ENCODE measurements at places on chromosomes 4 and X.

DNA sequence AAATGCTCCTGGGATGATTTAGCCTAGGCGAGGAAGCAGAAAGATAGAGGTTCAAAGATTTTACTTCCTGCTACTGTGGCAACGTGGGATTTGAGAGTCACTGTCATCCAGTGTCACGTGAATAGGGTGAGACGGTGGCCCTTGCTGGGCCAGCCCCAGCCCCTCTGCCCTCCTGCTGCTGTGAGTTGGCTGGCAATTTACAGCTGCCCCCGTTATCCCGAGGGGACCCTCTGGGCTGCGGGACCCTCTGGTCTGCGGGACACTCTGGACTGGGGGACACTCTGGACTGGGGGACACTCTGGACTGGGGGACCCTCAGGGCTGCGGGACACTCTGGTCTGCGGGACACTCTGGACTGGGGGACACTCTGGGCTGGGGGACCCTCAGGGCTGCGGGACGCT, 765.4 kb downstream of the TRIML1 start:
- DNase-seq, result no peak

- no peak for DNase-seq
Measured at GRCh38 chr4:160563552-160564282, 1460.8 kb downstream of the RAPGEF2 start.

GRCh38 chrX:49058794-49059193, at the start of gene CCDC120:
Gene CCDC120, plus strand, starts transcription at chrX:49058999. Its CDS starts 3,043 bp downstream, at chrX:49062042.
- DNase-seq, result no peak

DNA sequence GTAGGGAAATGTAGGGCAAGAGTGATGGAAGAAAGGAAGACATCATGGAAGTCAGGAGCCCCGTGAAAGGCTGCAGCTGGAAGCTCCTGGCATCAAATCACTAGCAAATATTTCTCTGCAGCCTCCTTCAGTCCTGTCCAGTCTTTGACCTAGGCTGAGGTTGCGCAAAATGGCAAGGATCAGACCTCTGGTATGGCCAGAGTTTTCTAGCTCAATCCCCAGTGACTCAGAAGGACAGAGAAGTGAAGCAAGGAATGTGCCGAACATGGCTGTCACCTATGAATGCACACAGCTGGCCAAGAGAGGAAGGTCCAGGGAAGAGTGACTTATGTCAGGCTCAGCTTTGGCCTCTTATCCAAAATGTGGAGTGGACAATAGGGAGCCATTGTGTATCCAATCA, 71.1 kb upstream of the PHOX2B start:
- no peak for DNase-seq

DNA sequence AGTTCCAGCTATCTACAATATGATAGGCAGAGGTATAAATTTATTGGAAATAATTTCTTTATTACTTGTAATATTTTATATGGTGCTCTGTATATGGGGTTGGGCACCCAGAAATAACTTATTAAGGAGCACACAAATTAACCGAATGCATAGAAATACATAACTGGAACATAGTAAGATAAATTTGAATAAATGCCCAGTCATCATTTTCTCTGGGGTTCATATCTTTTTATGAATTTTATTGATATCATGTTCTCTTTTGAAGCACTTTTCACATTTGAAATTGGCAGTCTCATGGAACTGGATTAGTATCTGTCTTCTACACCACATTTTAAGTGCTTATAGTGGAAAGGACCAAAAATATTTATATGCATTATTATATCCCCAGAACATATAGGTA, 122.0 kb downstream of the PCDH7 start:
- DNase-seq, result no peak

- no peak for DNase-seq
Measured at GRCh38 chr4:26242451-26242850, 78.4 kb upstream of the RBPJ start.

- DNase-seq, result no peak
Measured at GRCh38 chr4:42489095-42489494, 91.8 kb downstream of the SHISA3 start.

DNA sequence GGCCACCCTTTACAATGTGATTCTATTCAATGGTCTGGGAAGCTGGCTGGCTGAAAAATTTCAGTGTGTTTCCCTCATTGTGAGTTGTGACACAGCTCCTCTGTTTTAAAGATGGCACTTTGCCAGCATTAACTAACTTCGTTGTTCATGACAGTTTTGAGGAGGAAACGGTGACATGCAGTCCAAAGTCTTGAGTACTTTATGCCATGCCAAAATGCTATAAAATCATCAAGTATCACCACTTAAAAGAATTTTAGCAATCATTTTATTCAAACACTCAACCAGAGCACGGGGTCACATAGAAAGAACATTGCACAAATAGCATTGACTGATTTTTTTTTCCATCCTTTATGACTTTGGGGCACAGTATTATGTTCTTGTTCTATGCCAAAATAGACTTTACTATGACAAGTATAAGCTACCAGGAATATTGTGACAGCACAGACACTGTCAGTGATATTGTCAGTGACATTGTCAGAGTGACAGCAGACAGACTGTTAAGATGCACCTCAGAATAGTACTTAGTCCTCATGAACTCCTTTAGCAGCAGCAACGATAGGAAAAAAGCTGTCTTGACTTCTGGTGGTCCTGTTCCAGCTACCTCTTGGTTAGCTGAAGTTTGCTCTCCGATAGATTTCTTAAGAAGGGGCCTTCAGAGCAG, 46.7 kb downstream of the CXCL13 start:
- no peak for DNase-seq

DNA sequence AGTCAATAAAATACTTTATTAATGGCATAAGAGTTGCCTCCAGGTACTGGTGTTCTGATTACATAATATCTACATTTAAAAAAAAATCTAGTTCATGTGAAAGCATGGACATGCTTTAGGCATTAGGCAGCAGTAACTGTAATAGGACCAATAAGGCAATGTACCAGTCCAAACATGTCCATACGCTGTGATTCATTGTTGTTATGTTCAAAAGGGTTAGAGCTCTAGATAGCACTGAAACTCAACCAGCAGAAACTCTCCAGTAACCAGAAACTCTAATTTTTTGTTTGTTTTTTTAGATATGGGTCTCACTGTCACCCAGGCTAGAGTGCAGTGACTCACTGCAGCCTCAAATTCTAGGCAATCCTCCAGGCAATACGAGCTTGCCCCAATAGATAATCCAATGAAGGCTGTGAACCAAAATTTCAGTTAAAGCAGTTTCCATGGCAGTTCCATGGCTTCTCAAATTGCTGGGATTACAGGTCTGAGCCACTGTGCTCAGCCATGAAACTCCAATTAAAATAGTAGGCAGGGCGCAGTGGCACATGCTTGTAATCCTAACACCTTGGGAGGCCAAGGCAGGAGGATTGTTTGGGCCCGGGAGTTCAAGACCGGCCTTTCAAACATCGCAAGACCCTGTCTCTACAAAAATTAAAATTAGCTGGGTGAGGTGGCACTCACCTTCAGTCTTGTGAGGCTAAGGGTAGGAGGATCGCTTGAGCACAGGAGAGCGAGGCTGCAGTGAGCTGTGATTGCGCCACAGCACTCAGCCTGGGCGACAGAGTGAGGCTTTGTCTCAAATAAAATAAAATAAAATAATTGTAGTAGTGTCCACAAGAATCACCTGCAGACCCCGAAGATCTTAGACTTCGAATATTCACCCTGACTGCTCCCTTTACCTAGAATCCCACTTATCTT, 36.3 kb downstream of the MGARP start:
- DNase-seq, result no peak

GRCh38 chr4:77183777-77184420, 26.9 kb downstream of the CCNG2 start:
- DNase-seq, result no peak

GRCh38 chr4:81790477-81790876, 318.8 kb upstream of the RASGEF1B start:
- no peak for DNase-seq

DNA sequence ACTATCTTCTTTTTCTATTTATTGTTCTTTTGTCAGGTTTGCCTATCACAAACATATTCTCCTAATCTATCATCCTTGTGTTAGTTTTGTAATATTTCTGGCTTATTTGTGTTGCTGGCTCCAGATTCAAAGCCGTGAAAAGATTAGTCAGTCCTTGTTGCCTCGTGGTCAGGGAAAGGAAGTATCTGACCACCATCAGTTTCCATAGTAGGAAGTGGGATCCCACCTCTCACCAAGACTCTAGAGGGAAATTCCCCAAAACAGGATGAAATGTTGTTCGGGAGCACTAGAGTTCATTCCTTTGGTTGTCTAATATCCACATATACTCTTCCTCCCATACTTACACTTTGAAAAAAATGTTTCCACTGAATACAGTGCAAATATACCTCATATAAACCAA, 131.0 kb upstream of the HUWE1 start:
- DNase-seq, result peak; percentile 7

- no peak for DNase-seq
Measured at GRCh38 chr4:84384801-84385200, 114.3 kb downstream of the NKX6-1 start.

DNA sequence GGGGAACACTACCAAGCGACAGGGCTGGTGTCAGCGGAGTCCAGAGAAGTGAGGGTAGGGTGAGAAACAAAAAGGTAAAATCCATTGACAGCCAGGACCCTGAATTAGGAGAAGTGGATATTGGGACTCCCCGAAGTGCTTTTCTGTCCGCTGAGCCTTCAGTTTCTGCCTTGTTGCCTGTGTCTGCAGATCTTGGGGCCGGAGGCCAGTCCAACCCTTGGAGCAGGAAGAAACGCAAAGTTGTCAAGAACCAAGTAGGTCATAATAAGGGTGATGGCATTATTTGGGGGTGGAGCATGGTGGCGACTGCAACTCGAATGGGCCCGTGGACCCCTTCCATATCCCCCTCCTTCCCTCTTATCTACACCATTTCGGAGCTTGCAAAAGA, 1.0 kb downstream of the ARMCX1 start:
- DNase-seq, result no peak

- DNase-seq, result no peak
Measured at GRCh38 chrX:39536211-39536610, 561.5 kb downstream of the BCOR start.

- DNase-seq, result no peak
Measured at GRCh38 chr4:99790796-99791617, 25.6 kb upstream of the DAPP1 start.

- no peak for DNase-seq
Measured at GRCh38 chr4:48877827-48878535, 28.6 kb downstream of the OCIAD2 start.

DNA sequence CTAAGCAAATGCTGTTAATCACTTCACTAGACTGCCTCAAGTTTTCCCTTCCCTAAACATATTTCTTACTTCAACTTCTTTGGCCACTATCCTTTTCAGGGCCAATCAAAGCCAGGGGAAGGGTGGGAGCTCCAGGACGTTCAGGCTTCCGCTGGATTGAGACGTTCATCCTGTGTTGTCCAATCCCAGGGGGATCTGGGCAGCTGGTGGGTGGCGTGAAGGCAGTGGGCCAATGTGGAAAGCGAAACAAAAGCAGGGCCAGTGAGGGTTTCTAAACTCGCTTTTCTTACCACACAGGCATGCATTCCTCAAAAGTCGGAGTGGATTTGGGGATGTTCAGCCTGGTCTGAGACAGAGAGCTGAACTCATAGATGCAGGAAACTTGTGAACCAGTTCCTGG, 7.6 kb downstream of the CXCL13 start:
- DNase-seq, result no peak

- no peak for DNase-seq
Measured at GRCh38 chr4:155565330-155565729, 101.3 kb upstream of the GUCY1A1 start.

DNA sequence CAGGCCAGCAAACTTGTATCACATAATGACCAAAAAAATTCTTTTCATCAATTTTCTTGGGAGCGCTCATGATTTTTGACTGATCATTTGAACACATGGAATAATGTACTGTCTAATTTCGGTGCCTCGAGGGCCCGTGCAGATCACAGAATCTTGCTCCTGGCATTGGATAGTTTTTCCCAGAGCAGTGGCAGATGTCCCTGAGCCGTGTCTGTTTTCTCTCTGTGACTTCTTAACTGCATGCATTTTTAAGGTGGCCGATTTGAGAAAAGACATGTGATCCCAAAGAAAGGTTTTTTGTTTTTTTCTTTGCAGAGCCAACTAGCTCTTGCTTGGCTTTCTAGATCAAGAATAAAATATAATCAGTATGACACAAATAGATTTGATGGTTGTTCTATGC, 19.7 kb downstream of the GPRIN3 start:
- no peak for DNase-seq

DNA sequence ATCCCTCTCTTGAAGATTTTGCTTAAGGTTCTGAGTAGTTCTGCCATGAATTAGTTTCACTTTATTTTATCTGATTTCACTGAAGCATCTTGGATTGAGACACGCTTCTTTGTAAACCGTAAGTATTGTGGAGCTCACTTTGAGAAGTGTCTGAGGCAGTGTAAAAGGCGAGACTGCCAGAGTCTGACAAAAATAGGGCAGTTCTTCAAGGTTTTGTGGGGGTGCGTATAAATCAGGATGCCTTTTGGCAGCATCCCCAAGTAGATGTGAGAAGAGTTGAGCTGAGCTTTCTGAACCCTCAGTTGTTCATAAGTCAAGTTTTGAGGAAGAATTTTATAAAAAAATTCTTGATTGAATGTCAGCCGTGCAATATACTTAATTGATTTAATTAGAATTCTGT, 76.3 kb downstream of the RBPJ start:
- no peak for DNase-seq

- no peak for DNase-seq
Measured at GRCh38 chr4:189293459-189293858, 647.2 kb upstream of the FRG1 start.

GRCh38 chr4:160318567-160319220, 1215.8 kb downstream of the RAPGEF2 start:
- no peak for DNase-seq

GRCh38 chrX:17412692-17413091, 37.7 kb downstream of the NHS start:
- DNase-seq, result no peak

GRCh38 chrX:18701621-18702361, 5.7 kb upstream of the PPEF1 start:
- no peak for DNase-seq

DNA sequence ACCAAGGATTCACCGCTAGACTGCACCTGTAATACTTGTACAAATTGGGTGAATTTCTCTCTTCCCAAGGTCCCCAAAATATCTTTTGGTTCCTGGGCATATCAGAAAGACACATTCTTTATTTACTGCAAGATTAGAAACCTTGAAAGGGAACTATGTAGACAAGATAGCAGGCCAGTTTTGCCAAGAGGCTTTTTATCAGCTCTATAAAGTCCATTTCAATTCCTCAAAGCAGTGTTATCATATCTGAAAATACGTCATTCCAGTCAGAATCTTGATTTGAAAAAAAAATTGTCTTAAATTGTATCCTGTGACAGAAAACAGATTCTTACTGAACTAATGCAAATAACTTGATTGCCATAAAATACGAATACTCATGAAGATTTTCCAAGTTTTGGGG, 37.0 kb upstream of the NSG1 start:
- DNase-seq, result no peak

GRCh38 chr4:1396806-1397455, 9.3 kb downstream of the NKX1-1 start:
- no peak for DNase-seq

DNA sequence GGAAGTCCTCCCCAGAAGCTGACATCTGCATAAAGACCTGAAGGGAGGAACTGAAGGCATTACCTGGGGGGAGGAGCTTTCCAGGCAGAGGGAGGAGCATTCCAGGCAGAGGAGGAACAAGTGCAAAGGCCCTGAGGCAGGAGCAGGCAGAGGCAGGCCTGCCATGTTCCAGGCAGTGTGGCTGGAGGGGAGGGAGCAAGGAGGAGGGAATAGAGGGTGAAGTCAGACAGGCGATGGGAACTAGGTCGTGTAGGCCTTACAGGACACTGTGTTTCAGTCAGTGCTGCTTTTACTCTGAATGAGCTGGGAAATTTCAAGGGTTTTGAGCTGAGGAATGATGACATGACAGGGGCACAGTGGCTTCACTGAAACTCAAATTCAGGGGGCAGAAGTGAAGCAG, 292.7 kb downstream of the BCOR start:
- DNase-seq, result no peak
